ENCODE measurements at places on chromosomes 7 and 10.

- DNase-seq, result no peak
These were observed 109.2 kb downstream of the ANK3 start for GRCh38 chr10:60280475-60280874.

- DNase-seq, result no peak
These were observed 56.9 kb downstream of the ADK start for GRCh38 chr10:74207691-74208480.

GRCh38 chr7:98733036-98733435, 116.0 kb downstream of the NPTX2 start:
- DNase-seq, result no peak

DNA sequence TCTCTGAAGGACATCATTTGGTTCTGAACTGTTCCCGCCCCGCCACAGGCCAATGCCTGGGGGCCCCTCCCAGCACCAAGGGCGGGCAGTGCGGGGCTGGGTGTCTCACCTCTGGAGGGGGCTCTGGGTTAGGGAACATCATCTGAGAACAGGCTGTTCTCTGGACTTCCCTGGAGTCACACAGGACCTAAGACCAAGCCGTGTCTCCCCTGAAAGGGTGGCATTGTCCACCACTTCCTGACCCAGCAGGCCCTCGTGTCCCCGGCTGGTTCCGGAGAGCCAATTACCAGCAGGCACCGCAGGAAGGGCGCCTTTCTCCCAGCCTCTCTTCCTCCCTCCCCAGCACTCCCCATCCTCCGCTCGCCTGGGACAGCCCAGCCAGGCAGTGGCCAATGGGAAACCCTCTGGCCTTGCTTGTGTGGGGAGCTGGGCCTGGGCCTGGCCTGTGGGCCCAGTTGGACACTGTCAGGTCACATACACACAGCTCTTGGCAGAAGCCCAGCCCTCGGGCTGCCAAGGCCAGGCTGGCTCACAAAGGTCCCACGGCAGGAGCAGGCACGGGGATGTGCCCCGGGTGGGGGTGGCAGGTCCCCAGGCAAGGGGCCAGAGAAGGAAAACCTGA, 119.5 kb downstream of the SPDYE5 start:
- DNase-seq, result no peak

- no peak for DNase-seq
These were observed 53.2 kb downstream of the GAD2 start for GRCh38 chr10:26269754-26270153.

GRCh38 chr10:28938745-28939144, 261.4 kb downstream of the BAMBI start:
- DNase-seq, result no peak

GRCh38 chr7:152871005-152871677, 111.6 kb downstream of the ACTR3B start:
- no peak for DNase-seq

DNA sequence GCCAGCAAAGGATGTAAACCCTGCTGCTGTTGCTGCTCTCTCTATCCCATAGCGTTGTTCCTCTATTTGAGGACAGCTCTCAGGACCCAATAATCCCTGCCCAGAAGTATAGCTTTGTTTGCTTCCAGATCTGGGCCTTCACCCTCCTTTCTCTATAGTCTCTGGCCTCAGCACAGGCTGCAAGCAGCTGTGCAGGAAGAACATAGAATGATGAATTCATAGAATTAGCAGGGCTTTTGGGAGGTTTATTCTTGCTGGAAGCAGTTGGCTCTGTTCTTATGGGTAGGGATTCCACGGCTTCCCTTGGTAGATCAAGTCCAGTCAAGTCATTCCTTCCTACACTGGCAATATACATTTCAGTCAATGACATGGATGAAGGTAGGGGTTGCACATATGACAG, 354.7 kb downstream of the HPSE2 start:
- DNase-seq, result no peak

- DNase-seq, result no peak
These were observed 13.3 kb upstream of the EXOC6 start for GRCh38 chr10:92834986-92835385.

DNA sequence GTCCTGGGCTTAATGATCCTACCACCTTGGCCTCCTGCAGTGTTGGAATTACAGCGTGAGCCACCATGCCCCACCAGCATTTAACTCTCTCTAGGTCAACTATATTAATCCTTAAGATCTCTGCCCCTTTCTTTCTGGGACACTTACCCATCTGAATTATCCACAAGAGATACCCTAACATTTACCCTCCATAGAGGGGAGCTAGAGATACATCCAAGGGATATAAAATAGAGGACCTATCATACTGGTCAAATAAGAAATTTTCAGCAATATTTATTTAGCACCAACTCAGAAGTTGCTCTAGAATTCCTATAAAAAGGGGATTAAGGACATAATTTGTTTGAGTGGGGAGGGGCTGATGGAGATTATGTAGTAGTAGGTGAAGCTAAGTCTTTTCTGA, 96.5 kb downstream of the OTUD1 start:
- DNase-seq, result no peak

DNA sequence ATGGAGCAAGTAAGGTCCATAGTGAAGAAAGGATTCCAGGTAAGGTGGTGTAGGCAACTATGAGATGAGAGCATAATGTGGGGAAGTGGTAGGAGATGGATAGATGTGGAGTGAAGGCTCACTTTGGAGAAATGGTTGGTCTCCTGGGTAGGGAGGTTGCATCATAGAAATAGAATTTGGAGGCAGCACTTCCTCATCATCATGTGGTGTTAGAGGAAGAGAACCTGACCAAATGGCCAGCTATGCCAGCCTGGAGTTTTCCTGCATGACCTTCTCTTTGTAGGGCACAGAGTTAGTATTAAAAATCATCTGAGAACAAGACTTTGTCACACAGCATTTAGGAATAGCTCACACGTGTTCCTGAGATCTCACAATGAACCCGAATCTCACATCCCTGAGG, 126.7 kb upstream of the CXCL12 start:
- DNase-seq, result no peak

DNA sequence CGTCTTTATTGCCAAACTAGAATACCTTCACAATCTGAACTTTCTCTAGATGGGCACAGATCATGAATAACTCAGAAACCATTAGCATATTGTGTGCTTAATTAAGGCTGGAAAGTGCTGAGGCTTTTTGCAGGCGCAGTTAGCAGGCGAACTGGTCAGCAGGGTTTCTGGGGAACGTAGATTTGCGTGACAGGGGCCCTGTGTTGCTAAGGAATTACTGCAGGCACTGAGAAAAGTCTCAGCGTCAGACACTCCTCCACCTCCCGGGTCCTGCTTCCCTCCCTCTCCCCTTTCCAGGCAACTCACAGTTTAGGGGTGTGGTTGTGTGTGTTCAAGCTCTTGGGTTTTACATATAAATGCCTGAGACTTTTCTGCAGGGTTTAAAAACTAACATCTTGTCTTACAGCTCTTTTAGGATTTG, 2.2 kb downstream of the MAP3K8 start:
- DNase-seq, result no peak

GRCh38 chr7:79454361-79454960, 994 bp upstream of the MAGI2 start:
- DNase-seq, result no peak

- no peak for DNase-seq
These were observed 3.6 kb downstream of the ZNF438 start for GRCh38 chr10:31028081-31028480.

GRCh38 chr10:3400348-3400747, 227.8 kb upstream of the PITRM1 start:
- no peak for DNase-seq

DNA sequence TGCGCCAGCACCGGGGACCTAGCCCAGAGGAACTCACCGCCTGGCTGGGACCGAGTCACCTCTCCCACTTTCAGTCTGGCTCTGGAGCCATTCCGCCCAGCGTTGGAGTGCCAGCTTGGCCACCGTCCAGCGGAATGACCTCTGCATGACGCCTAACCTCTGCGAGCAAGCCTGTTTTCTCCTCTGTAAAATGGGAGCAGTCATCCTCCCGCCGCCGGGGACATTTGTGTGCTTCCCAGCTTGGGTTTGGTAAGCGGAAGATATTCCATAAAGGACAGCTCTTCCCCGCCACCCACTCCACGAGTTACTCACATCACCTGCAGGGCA, 1.3 kb upstream of the ZCCHC24 start:
- DNase-seq, result no peak

- DNase-seq, result no peak
These were observed 4.7 kb downstream of the NEUROD6 start for GRCh38 chr7:31335884-31336201.

DNA sequence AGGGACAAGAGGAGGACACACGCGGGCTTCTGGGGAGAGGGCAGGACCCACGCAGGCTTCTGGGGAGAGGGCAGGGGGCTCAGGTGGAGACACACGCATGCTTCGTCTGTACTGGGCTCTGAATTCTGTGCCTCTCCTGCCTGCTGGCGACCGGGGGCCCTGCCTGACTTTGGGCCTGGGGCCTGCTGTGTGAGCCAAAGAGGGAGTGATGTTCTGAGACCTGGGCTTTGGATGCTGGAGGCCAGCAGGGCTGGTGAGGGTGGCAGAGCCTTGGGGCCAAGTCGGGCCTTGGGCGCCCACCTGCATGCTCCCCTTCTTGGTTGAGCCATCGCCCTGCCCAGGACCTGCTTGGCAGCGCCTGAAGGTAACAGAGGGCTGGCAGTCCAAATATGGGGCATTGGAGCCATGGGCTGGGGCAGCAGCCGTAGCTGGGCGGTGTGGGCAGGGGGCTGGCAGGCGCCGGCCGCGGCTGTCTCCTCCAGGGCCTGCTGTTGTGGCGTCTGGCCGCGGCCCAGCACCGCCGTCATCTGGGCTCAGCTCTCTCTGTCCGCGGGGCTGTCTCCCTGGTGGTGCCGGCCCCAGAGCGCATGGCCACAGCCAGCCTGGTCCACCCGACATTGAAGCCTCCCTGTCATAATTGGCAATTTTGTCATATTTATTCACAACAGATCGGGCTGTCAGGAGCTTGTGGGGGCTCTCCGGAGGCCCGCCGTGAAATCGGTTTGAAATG, 78.9 kb downstream of the UNCX start:
- no peak for DNase-seq

GRCh38 chr7:138097064-138097741, 20.9 kb downstream of the AKR1D1 start:
- no peak for DNase-seq

DNA sequence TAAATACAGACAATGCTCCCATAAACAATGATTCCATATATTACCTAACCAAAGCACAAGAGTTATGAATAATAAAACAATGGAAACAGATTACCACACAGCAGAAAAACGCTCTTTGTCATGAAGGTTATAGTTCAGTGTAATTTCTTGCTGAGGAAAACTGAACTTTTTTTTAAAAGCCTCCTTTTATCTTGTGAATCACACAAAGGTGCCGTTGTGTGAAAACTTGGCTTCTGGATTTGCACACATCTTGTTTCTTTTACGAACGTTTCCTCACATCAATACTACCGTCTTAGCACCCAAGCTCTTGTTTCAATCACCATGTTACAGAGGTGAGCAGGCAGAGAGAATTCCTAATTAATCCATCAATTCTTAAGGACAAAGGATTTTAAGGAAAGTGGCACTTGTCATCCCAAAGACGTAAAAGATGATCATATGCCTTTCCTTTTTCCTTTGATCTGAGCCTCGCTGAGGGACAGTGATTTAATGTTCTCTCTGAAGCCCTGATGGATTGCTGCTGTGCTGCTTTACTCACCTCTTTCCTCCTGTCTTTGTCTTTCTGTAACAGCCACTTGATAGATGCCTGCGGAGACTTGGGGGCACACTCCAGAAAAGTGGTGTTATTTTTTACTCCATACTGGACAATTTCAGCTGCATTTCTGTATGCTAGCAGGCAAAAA, 110.1 kb downstream of the CD36 start:
- no peak for DNase-seq

DNA sequence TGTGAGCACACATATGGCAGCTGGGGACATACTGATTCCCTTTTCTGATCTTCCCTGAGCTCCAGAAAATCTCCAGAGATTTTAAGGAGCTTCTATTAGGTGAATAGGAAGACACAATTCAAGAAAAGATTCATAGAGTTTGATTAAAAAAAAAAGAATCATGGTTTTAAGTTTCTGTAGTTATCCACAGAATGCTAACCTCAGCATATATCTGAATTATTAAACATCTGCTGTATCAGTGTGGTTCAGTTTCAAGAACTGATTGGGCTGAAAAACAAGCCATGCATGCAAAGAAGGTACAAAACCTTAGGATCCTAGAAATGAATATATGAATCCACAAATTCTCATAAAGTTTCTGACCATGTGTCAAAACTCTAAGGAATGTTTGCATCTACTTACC, 94.1 kb upstream of the ZNF438 start:
- DNase-seq, result no peak

- no peak for DNase-seq
These were observed 660 bp upstream of the HHEX start for GRCh38 chr10:92688927-92689662.
